ENCODE measurements at places on chromosomes 12 and 14. TPM values are rescaled to one million over a fixed set of nuclear protein-coding genes. Genes with fewer than 3 reads are reported as not detected.

MLF2 gene
- 342 TPM for total RNA-seq

TAS2R31 gene
- 1.3 TPM for total RNA-seq

DNA sequence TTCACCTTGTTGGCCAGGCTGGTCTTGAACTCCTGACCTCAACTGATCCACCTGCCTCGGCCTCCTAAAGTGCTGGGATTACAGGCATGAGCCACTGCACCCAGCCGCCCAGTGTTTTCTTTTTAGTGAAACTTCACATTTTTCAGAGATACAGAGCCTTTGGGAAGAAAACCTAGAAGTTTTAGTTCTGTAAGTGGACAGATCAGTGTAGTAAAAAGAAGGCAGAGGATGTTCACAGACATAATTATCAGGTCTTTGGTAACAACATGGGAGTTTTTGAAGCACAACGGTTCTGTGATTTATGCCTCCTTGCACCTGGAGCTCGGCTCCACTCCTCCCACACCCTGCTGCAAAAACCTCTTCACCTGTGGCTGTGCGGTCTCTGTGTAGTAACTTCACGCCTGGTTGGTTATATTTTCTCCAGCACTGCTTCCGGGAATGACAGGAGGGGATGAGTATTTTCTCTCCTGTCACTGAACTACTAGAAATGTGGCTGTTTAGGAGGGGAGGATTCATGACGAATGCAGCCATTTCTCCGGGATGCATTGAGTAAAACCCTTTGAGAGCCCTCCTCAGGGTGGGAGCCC is 67.0 kb downstream of the ARF6 start:
- no peaks in the 10 kb centered on the region for H3K27me3 ChIP-seq
- no peak overlapping the region for H3K4me3 ChIP-seq
- H3K4me1 ChIP-seq, result peaks cover 12% of the 10 kb centered on the region
- H3K36me3 ChIP-seq, result no peaks in the 10 kb centered on the region
- no peak for DNase-seq
- H3K27ac ChIP-seq, result no peak overlapping the region

- no peaks in the 10 kb centered on the region for H3K27me3 ChIP-seq
- H3K4me3 ChIP-seq, result no peak overlapping the region
- peaks cover 75% of the 10 kb centered on the region for H3K4me1 ChIP-seq
- DNase-seq, result no peak
- H3K36me3 ChIP-seq, result no peaks in the 10 kb centered on the region
These were observed 82.0 kb downstream of the PRKCH start for GRCh38 chr14:61403411-61403810.

DNA sequence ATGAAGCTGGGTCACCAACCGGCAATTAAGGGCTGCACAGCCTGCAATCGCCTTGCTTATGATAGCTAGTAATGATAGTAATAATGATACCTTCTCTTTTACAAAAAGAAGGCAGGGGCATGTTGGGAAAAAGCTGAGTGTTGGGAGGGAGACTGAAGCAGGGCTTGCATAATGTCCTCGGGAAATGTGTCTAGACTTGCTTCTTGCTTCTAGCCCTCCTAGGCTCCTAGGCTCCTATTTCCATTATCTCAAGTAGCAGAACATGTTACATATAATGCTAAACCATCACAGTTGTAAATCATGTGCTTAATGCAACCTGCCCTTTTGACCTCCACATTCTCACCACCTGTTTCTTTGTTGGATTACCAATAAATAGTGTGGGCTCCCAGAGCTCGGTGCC is 18.7 kb downstream of the RERGL start:
- H3K4me3 ChIP-seq, result no peak overlapping the region
- no peak for DNase-seq
- H3K27ac ChIP-seq, result no peak overlapping the region
- no peaks in the 10 kb centered on the region for H3K4me1 ChIP-seq
- H3K36me3 ChIP-seq, result no peaks in the 10 kb centered on the region

DNA sequence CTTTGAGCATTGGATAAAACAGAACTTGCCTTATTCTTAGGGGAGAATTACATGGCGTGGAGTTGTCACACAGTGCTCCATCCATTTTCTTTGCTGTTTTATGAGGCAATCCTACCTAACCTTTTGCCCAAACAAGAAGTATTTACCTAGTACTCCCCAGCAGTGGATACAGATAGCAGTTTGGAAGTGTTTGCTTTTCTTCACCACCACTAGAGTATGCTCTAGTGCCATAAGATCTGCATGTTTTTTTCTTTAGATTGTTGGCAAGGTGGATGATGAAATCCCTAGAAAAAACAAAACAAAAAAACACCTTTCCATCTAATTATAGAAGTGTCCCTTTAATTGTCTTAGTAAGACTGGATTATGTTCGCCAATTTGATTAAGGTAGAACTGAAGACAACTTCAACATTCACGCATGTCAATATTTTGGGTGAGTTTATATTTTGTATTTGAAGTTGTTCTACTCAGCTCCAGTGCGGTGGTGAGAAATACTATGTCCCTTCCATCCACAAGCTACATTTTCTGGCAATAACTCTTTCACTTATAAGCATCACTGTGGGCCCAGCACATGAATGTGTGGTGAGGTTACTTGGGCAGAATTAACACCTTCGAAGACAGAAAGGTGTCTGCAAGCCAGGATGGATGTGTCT is 23.6 kb upstream of the TMEM260 start:
- DNase-seq, result peak; percentile 35
- no peaks in the 10 kb centered on the region for H3K4me1 ChIP-seq
- H3K27ac ChIP-seq, result no peak overlapping the region
- no peaks in the 10 kb centered on the region for H3K36me3 ChIP-seq
- no peak overlapping the region for H3K4me3 ChIP-seq
- no peaks in the 10 kb centered on the region for H3K27me3 ChIP-seq

GRCh38 chr12:62468397-62468796 is 1.8 kb downstream of the MON2 start:
- peak overlapping the region; percentile 96 for H3K4me3 ChIP-seq
- H3K27me3 ChIP-seq, result no peaks in the 10 kb centered on the region
- H3K4me1 ChIP-seq, result peaks cover 17% of the 10 kb centered on the region
- no peak overlapping the region for H3K27ac ChIP-seq

- DNase-seq, result no peak
- no peaks in the 10 kb centered on the region for H3K36me3 ChIP-seq
- H3K27me3 ChIP-seq, result no peaks in the 10 kb centered on the region
- H3K27ac ChIP-seq, result peak overlapping the region; percentile 98
- H3K4me3 ChIP-seq, result peak overlapping the region; percentile 73
These were observed 2.7 kb downstream of the ARID2 start for GRCh38 chr12:45732250-45732649.

All from cardiac muscle cell (in vitro differentiated cells and primary cell).